Activated CD4-positive, alpha-beta memory T cell treated with anti-CD3 and anti-CD28 coated beads, Interleukin-2, amount 10 ng/mL, durations not matched to agents 7 days and 5 days (primary cell): ENCODE measurements at places on chromosomes 3 and 15.

- no peak for DNase-seq
Observed at GRCh38 chr3:22244761-22245521, 493.9 kb upstream of the ZNF385D start.

DNA sequence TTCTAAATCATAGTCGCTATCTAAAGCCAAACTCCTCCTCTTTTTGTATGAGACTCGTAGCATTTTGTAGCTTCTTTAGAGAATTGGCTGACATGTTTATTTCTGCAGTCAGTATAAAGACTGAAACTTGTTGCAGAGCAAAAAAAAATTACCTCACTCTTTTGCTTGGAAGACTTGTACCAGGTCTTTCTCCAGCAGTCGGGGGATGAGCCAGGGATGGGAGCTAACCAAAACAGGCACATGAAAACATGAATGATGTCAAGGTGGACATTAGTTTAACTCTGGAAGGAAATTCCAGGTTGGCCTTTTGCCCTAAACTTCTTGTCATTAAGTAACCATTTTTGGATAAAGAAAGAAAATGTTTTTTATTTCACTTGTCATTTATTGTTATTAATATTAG, 47.0 kb upstream of the SCAANT1 start:
- DNase-seq, result no peak

DNA sequence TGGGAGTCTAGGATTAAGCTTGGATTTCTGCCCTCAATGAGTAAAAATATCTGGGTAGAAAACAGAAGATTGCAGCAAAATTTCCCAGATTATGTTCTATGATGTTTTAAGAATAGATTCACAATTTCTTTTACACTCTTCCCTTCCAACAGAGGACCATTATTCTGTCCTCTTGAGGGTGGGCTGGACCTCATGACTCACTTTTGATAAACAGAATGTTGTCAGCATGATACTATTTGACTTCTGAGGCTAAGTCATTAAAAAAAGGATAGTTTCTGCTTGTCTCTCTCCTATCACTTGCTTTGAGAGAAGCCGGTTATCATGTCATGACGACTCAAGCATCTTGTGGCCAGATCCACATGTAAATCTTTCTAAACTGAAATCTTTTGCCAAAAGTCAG, 396.2 kb upstream of the CDIN1 start:
- no peak for DNase-seq

GRCh38 chr3:29513236-29513635, 232.4 kb downstream of the RBMS3 start:
- no peak for DNase-seq

- no peak for DNase-seq
Observed at GRCh38 chr3:176505878-176506621, 691.2 kb downstream of the TBL1XR1 start.

GRCh38 chr15:82047453-82048400, 1.9 kb upstream of the MEX3B start:
- no peak for DNase-seq

DNA sequence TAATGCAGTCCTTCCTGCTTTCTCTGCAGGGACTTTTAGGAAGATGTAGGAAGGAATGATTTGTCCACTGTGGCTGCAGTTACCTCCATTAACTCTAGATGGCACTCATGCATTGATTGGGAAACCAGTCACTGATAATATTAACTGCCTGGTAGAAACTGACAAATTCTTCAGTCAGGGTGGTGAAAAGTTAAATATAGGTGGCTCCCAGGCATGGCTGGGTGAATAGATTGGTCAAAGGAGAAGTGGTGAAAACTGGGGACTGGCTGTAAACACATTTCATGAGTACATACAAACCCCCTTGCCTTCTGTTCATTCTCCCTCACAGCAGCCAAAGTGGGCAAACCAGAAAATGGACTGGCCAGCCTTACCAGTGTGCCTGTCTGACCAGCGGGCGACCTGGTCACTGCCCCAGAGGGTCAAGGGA, 333.4 kb downstream of the THSD4 start:
- DNase-seq, result no peak

DNA sequence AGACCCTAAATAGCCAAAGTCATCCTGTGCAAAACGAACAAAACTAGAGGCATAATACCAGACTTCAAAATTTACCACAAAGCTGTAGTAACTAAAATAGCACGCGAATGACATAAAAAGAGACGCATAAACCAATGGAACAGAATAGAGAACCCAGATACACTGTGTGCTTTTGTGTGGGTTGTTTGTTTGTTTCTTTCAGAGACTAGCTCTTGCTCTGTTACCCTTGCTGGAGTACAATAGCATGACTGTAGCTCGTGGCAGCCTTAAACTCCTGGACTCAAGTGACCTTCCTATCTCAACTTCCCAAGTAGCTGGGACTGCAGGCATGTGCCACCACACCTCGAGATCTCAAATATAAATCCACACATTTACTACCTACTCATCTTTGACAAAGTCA, 1314.6 kb upstream of the GBE1 start:
- DNase-seq, result no peak

- peak; percentile 31 for DNase-seq
Observed at GRCh38 chr15:80060356-80061006, 1.0 kb downstream of the ZFAND6 start.

DNA sequence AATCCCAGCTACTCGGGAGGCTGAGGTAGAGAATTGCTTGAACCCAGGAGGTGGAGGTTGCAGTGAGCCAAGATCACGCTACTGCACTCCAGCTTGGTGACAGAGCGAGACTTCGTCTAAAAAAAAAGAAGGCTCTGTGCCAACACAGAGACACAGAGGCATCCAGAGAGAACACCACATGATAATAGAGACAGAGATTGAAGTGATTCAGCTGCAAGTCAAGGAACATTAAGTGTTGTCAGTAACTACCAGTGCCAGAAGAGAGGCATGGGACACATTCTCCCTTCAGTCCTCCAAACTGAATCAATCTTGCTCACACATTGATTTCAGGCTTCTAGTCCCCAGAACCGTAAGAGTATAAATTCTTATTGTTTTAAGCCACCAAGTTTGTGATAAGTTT, 97.5 kb downstream of the GOLIM4 start:
- DNase-seq, result no peak

DNA sequence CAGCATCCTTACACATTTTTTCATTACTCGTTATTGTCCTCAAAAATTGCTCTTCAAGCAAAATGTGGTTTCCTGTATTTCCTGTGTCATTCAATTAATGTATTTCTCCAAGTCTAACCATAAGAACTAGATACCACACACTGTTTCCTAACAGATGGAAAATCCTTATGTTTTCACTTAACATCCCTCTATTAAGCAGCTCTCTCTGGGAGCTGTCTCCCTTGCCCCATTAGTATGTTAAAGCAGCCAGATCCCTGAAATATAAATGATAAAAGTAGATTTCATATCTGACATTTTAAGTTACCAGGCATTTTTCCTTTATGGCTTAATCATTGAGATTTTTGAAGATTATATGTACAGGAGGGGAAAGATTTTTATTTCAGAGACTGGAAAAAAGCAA, 15.9 kb downstream of the PFN2 start:
- DNase-seq, result no peak

DNA sequence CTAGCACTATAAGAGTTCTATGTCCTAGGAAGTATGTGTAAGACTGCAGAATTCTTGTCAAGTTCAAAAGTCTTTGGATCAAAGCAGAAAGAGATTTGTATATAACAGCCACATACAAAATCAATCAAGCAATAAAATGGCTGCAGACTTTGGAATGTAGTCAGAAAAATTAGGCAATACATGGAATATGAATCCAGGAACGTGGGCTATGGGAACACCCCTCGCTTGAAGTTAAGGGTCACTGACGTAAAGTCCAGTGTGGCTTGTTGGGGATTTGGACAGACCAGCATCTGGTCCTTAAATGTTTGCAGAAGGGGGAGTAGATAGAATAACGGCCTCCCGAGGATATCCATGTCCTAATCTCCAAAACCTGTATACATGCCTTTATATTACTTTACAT, 178.6 kb downstream of the ADAMTS9 start:
- DNase-seq, result no peak

DNA sequence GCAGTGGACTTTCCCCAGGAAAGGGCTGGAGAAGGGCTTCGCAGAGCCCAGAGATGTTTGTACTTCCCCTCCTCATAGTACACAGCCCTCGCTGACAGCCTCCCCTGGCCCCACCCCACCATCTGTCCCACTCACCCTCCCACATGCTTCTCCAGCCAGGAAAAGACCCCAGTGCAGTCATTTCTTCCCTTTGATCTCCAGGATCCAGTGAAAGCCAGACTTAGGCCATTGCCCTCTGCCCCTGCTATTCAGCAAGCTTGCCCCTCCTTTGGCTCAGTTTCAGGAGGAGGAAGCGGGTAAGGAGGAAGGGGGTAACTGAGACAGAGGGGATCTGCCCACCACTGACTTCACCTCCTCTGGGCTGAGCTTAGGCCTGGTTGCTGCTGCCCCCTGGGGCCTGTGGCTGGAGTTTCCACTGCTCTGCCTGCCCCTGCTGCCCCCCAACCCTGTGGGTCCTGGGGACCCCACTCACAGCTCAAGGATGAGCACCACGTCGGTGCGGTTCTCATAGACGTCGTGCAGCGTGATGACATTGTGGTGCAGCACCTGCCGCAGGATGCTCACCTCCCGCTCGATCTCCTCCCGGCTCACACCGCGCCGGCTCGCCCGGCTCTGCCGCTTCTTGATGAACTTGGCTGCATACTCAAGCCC, 63.1 kb downstream of the DAPK2 start:
- no peak for DNase-seq

DNA sequence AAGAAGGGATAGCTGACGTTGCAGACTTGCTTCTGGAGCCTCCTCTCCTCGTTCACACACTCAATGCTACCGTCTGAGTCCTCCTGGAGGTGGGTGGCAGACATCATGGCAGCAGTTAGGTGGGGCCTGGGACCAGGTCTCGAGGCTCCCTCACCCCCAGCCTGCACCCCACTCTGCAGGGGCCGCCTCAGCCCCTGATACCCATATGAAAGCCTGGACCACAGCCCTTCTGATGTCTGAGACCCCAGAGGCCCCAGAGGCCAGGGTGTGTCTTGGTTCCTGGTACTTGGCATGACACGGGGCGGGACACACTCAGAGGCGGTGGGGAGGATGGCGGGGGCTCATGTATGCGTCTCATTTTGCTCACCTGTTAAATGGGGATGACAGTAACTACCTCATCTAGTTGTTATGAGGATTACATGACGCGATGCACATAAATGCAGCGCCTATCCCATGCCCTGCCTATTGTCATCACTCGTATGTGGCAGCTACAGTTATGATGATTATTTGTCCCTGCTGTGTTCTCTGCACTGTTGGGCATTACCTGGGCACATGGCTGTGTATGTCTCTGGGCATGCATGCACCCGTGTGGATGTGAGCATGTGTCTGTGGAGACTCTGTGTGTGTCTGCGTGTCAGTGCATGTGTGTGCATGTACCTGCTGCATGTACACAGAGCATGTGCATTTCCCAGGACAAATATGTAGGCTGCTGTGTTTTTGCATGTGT, 39.9 kb downstream of the FEM1B start:
- DNase-seq, result no peak

DNA sequence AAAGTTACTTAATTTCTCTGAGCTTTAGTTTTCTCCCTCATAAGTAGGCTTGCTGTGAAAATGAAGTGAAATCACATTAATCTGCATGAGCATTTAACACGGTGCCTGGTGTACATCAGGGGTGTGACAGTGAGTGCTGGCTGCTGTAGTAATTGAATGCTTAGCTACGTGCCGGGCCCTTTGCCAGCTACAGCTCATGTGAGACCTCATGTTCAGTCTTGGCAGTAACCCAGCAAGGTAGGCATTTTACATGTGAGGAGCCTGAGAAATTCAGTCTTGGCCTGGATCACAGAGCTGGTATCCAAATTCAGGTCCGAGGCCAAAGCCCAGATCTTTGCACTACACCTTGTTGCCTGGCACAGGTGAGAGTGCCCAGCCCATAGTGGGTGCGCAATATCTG, 9.1 kb downstream of the GHRL start:
- DNase-seq, result no peak
